Suppressor macrophage treated with lipopolysaccharide for 4 hours (primary cell): ENCODE measurements at places on chromosomes 2 and 18.
A peak's percentile ranks its signal among the peaks of the same experiment; 100 is the strongest.

GRCh38 chr2:71552356-71552755 lies 99.0 kb downstream of the DYSF start:
- DNase-seq: no peak

- DNase-seq: no peak
These were observed 20.2 kb downstream of the TWIST2 start for GRCh38 chr2:238868067-238868524.

DNA sequence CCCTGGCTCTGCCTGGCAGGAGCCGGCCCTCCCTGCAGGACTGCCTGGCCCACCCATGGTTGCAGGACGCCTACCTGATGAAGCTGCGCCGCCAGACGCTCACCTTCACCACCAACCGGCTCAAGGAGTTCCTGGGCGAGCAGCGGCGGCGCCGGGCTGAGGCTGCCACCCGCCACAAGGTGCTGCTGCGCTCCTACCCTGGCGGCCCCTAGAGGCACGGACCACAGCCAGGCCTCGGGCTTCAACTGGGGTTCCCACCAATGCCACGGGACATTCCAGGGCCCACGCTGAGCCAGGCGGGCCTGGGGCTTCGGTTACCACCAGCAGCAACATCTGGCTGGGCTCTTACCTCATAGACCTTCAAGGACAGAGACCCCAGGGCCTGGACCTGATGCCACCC lies 6.1 kb upstream of the GMPPA start:
- DNase-seq: no peak

DNA sequence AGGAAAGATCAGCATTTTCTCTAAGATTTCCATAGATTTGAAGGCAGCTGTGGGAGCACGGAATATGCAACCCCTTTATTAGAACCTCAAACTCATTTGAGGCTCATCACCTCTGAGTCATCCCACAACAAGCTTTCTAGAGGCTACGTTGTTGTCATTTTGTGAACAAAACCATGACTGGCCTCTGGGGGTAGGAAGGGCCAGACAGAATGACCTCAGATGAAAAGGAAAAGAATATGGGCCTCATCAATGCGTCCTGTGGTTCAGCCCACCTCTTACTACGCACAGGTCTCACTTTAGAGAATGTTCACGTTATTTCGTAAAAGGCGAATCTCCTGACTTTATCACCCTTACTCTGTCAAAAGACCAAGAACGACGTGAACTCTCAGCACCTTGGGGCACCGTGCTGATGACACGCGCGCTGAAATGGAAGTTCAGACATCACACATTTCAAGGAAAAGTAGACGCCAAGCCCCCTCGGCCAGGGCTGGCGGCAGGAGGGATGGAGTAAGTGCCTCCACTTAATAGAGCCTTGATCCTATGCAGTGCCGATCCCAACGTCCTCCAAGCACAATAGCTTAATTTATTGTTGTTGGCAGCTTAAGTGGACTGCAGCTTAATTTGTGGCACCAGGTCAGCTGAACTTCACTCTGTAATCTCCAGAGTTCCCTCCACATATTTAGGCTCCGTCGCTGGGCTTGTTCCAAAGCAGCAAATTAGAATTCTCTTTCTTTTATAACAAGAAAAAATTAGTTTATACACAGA lies 208.3 kb downstream of the EIPR1 start:
- no peak for DNase-seq

DNA sequence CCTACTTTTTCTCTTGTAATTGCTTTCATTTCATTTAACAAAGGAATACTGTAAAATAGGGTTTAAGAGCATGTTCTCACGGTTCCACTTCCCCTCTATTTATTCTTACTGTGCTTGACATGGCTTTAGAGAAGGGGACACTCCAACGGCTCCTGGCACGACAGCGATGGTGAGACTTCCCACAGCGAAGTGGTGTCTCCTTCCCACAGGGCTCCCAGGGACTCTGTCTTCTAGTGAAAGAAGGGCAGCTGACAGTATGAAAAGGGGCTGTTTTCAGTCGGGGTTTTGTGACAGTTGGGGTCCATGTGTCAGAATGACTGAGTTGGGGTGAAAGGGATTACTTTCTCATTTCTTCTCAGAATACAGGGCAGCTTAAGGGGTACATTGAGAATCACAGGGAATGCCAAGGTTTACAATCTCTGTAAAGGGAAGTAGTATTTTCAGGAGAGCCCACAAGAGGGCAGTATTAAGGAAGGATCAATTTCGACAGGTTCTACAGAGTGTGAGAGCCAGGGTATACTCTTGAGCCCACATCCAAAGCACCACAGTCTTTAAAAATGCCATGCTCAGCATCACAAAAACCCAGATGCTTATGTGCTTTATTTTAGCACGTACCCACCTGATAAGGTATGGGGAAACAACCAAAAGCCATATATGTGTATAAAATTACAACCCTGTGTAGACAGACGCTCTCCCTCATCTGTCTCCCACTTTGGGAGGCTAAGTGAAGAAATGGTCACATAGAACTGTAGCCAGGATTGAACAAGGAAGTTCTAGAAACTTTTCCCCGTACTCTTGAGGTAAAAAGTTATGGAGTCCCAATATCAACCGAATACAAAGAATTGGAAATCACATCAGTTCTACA lies 31.3 kb upstream of the RAPGEF4 start:
- peak; percentile 55 for DNase-seq

GRCh38 chr2:37892436-37893114 lies 32.5 kb upstream of the RMDN2 start:
- DNase-seq: peak; percentile 66

- no peak for DNase-seq
These were observed 256.4 kb upstream of the TCF4 start for GRCh38 chr18:55844382-55844781.

DNA sequence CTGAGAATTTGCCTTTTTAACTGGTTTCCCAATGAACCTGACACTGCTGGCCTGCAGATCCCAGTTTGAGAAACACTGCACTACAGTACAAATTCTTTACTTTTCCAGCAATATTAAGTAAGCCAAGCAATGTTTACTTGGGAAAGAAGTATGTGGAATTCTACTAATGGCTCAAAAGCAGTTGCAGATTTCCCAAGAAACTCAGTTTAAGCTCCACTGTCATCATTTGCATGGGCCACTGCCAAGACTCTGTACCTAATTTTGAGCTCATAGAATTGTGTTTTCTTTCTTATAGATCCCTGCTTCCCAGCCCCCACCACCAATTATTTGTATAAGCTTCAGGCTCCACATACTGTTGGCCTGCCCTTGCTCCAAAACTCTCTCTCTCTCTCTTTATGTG lies 676.1 kb downstream of the RNF144A start:
- DNase-seq: no peak

DNA sequence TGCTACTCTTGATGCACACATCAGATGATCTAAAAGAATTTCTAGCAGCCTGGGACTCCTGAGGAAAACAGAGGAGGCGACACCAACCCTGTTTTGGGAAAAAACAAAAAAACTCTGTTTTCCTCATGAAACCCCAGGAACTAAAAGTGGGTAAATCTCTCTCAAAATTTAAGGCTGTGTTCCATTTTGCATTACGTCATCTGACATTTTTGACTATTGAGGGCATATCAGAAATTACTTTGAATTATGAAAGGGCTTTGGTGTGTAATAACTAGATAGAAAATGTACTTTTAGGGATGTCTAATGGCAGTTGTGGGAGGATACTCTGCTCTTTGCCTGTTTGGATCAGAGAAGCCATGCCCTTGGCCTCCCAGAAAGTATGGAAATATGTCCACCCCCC lies 963.0 kb downstream of the CNTNAP5 start:
- DNase-seq: no peak

GRCh38 chr2:2694746-2695145 lies 363.7 kb upstream of the MYT1L start:
- peak; percentile 58 for DNase-seq

- no peak for DNase-seq
These were observed 99.1 kb upstream of the HDAC4 start for GRCh38 chr2:239499726-239500573.

DNA sequence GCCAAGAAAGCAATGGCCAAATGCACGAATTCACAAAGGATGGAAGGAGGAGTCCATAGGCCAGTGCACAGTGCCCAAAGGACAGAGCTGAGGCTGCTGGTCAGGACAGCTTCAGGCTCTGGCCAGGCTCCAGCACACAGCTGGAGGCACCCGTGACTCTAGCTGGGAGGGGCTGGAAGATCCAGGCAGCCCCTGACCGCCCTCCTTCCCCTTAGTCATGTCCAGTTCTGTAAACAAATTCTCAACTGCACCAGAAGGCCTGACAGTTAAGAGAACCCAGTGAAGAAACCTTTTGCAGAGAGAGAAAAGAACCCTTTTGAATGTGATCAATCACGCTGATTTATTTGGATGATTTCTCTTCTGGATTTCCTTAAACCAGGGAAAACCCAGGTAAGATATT lies 7.7 kb upstream of the YWHAQ start:
- DNase-seq: peak; percentile 48

GRCh38 chr18:42623935-42624334 lies 491.6 kb downstream of the RIT2 start:
- no peak for DNase-seq

DNA sequence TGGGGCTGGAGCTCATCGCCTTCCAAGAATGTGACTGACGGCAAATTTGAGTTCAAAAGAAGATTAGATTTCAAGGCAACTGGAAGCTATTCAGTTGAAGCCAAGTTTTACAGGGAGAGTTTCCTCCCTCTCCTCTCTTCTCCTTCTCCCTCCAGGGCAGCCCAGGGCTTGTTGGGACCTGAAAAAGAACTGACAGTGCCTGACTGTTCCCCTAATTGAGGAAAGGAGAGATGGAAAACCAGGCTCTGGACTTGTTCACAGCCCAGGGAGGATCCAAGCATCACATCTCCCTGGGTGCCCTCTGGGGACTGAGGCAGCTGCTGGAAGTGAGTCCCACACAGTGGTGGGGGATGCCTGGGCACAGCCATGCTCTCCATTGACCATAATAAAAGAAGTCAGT lies 88.1 kb downstream of the THNSL2 start:
- no peak for DNase-seq
